HuH-7 (cell line): ENCODE measurements at places on chromosomes 7 and 10.

DNA sequence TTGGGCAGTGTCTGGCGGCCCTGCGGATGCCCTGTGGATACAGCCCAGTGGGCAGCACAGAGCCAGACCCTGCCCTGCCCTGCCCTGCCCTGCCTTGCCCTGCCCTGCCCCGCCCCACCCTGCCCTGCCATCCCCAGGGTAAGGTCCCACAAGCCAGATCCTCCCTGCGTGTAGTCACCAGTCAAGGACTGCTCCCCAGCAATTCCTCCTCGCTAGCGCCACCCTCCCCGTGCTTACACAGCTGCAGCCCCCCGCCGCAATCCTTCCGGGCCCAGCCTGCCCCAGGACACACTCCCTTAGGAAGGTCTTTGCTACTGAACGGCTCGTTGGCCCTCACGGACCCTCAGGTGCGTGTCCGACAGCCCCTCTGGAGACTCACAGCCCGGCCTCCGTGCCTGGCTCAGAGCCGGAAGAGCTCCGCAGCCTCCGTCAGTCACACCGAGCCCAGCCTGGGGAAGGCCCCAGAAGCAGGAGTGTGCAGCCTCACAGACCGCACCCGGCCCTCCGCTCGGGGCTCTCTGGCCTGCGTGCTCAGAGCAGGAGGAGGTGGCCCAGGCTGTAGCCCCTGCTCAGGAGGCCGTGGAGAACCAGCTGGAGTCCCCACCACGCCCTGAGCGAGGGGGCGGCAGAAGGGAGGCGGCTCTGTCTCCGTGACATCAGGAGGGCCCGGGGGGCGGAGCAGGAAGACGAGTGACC is 68.3 kb downstream of the PWWP2B start:
- DNase-seq: no peak

- DNase-seq: no peak
Observed at GRCh38 chr10:49653273-49653929, 26.1 kb upstream of the C10orf53 start.

DNA sequence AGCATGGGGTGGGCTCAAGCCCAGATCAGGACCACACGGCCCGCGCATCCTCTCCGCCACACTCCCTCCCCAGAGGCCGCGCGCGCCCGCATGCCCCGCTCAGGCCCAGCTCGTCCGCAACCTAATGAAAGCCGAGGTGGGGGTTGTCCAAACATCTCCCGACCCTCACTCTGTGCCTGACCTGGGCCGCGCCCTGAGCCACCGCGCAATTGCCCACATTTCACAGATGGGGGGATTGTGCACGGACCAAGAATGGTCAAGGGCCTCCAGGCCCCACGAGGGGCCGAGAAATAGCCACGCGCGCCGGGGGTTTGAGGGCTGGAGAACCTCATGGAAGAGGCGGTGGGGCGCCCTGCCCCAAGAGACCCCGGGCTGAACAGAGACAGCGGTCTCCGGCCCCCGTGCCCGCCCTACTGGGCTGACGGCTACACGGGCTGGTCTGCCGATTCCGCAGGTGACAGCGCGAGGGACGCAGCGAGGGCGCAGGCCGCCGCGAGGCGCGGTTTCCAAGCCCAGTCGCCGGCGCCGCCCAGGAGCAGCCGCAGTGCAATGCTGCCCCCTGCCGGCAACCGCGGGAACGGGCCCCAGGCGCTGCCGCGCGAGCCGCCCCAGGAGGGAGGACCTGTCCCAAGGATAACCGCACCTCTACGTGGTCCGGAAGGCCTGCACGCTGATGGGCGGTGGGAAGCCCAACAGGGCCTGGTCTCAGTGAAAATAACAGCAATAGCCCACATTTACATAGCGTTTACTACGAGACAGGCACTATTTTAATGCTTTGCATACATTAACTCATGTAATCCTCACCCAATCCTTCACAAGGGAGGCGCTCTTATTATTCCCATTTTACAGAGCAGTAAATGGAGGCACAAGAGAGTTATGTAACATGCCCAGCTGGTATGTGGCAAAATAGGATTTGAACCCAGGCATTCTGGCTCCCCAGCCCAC is 10.5 kb upstream of the GRID1 start:
- peak; percentile 90 for DNase-seq

GRCh38 chr10:8454357-8454756 is 399.9 kb downstream of the GATA3 start:
- DNase-seq: no peak

DNA sequence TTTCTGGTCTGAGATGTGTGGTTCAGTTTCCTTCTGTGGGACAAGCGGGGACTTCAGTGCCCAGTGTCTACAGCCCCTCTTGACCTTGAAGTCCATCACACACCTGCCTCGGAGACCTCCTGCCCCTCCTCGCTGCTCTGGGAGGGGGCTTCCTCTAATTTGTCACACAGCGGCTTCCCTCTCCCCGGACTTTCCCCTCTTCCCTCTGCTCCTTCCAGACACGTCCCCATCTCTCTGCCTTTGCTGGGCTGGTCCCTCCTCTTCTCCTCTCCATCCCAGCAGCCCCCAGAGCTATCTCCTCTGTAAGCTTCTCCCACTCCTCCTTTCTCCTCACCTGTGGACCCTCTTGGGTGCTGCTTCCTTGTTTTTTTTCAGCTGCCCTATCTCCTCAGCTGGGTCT is 122.2 kb upstream of the SORCS3 start:
- no peak for DNase-seq

- DNase-seq: no peak
Observed at GRCh38 chr10:21368728-21369425, 156.6 kb downstream of the SKIDA1 start.

DNA sequence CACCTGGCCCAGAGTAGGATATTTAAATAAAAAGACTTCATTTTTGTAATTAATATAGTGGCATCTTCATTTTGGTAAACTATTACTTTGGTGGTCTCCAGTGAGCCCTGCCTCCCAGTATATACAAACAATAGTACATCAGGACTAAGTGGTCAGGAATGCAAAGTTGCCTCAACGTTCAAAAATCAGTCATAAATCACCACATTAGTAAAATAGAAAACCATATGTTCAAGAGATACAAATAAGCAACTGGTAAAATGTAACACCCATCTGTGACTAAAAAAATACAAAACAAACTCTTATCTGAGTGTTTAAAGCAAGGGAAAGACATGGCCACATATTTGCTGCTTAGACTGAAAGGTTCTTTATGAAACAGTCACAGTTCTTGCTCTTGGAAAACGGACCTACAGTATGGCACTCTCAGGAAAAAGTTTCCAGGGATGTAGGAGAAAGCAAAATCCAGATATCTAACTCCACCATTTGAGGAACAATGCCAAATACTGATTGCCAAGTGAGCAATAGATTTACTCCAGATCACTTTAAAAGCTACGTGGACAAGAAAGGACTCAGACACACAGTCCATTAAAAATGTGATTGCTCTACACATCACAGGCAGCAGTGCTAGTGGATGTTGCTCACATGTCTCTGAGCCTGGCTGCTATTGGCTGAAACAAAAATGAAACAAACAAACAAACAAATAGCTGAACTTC is 15.1 kb upstream of the RHOBTB1 start:
- DNase-seq: no peak

DNA sequence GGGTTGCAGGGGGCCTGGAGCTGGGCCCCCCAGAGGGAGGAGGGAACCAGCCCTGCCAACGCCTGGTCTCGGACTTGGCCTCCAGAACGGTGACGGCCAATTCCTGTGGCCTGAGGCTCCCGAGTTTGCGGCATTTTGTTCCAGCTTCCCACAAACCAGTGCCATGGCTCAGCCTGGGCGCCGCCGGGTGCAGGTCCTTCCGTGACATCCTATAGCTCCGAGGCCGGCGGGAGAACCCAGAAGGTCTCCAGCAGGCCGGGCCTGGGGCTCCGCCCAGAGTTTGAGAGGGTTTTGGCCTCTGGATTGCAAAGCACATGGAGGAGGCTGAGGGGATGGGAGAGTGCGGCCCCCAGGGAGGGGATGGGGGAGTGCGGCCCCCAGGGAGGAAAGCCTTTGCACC is 92.6 kb downstream of the UNCX start:
- no peak for DNase-seq

GRCh38 chr10:3067118-3067858 is at the start of gene PFKP:
PFKP (plus strand) TSS chr10:3067548; CDS start chr10:3067596, 48 bp downstream.
- no peak for DNase-seq

DNA sequence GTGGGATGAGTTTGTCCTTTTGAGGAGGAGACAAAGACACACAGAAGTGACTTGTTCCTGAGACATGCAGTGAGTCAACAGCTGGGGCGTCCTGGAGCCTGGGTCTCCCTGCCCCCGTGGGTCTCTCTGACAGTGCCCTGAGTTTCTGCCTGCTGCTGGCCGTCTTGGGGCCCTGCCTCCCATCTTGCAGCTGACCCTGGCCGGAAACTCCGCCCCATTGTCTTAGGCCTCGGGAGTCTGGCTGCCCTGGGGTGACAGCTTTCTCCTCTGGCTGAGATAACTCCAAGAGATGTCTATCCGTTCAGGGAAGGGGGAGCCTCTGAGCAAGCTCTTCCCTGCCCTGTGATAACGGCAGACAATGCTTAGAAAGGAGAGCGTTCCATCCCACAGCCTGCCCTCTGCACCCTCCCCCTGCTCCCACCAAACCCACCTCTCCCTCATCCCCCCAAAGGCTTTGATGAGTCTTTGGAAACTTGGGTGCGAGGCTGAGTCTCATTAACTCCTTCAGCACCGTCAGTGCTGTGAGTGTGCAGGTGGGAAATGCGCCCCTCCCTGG is 69.5 kb upstream of the PODXL start:
- DNase-seq: no peak

GRCh38 chr7:142301299-142301698 is 43.4 kb upstream of the PRSS58 start:
- DNase-seq: no peak

DNA sequence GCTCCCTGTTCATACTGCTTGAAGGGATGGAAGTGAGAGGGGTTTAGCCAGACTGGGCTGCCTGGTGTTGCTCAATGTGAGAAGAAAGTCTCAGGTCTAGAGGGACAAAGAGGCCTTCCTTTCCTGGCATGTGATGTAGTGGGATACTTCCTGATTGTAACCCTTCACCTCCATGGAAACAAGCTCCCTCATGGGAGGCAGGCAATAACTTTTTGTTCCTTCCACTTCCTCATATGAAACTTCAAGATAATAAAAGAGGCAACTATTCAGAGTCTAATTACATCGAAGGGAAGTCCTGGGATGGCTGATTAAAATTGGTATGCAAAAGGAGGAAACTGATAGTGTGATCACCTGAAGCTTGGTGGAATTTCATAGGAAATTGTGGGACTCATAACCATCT is 84.1 kb upstream of the ETV1 start:
- no peak for DNase-seq

DNA sequence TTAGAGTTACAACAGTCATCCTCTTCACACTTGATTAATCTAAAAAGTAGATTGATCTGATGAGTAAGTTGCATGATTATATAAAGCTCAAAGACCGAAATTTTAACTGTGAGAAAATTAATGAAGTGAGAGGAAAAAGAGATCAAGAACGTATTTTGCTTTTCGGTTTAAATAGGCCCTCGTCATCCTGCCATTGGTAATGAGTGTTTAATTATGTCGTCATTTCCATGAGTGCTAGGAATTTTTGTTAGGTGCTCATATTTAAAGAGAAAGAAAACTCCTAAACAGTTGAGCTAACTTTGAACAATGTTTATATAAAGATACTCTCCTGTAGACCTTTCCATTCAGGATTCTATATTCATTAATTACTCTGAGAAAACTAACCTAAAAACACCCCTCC is 159.4 kb downstream of the TPK1 start:
- no peak for DNase-seq

DNA sequence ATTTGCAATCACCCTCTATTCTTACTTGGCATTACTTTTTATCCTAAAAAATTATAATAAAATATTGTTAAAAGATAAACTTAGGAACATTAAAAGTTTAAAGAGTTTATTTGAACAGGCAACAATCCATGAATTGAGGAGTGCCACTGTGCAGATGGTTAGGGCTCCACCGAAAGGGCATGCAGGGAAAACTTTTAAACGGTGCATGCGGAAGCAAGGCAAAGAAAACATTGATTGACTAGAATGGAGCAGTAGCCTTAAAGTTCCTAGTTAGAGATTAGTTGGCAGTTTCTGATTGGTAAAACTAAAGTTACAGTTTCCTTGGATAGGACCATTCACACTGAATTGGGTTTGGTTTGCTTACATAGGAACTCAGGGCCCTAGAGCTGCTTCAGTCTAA is 17.3 kb downstream of the CC2D2B start:
- DNase-seq: no peak

DNA sequence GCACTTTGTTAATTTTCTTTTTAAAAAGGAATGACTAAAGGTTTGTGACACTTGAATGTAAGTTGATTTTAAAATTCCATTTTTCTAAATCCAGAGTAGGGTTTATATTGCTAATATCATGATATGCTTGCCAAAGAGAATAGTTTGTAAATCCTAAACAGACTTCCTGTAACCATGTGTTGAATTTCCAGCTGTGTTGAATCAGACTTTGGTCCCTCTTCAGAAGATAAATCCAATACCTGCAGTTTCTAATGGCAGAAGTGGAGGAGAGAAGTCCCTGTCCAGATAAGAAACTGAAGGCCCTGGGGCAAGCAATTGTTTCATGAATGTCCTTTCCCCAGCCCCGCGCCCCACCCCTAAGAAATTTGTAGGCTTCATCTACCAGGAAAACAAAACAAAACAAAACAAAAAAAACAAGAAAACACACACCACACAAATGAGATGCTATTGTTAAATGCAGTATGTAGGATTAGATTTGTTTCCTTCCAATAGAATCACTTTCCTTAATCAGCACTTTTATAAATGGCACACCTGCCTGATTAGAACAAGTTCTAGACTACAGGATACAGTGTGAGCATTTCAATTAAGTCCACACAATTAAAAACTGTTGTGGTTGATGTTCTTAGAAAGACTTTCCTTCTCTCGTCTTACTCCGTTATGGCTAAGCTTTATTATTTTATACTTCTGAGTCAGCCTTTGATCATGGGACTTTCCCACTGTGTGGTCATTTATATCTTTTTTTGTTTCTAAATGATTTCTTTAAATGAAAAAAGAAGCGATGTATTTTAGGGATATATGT is 122.8 kb downstream of the KAT6B start:
- DNase-seq: no peak

- no peak for DNase-seq
Observed at GRCh38 chr10:18313626-18314025, 173.4 kb downstream of the CACNB2 start.

- DNase-seq: peak; percentile 74
Observed at GRCh38 chr7:45938626-45939302, 17.7 kb upstream of the IGFBP3 start.
